AG20443 (cell line): ENCODE measurements at places on chromosomes 1 and 21.

DNA sequence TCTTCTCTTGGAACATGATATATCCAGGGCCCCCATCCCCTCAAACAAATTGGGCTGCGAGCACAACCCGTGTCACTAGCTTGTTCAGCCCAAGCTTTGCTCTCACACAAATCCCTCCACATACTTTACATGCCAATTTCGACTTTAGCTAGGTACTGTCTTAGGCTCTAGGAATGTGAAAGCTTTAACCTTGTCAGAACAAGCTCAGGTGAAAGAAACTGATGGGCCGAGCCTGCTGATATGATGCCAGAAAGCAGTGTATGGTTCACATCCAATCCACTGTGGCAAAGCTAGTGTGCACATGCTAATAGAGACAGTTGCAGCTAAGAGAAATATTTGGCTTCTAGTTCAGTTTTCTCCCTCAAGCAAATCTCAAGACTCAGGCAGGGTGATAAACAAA lies 79.5 kb downstream of the TNFSF18 start:
- no peak for DNase-seq

GRCh38 chr1:185862235-185862634 lies 128.0 kb downstream of the HMCN1 start:
- no peak for DNase-seq

- DNase-seq, result no peak
These were observed 312.4 kb downstream of the PAPPA2 start for GRCh38 chr1:176775378-176775777.

GRCh38 chr1:19596065-19596713 lies 47.9 kb upstream of the NBL1 start:
- DNase-seq, result peak; percentile 58

DNA sequence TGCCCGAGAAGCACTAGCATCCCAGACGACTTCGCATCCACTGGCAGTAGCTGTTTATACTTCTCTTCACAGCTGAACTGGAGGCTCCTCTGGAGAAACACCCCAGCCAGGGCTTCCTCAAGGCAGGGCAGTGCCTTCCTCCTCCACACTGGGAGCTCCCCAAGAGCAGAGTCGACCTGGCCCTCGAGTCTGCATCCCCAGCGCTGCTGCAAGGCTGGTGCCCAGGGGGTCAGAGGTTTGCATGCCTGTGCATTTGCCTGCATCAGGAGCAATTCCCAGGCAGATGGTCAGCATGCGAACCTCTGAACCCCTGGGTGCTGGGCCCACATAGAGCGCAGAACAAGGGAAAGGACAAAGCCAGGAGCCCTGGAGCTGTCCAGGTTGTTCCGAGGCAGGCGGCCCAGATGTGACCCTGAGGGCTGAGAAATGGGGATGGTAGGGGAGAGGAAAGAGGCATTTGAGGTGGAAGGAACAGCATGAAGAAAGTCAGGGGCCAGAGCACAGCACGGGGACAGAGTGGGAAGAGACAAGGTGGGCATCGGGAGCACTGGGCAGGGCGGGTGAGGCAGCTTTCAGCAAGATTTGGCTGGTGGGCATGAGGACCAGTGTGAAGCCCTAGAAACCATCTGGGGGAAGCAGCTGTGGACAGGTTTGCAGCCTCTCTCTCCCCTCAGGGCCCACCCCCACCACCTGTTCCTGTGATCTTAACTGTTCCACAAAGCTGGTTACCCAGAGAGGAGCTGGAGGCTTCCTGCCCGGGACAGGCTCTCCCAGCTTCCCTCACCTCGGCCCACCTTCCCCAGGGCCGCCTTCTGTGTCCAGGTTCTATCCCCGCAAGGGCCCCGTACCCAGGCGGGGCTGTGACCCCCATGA lies 6.4 kb upstream of the S100A8 start:
- no peak for DNase-seq

GRCh38 chr21:44697811-44698734 lies 1.1 kb downstream of the KRTAP10-12 start:
- no peak for DNase-seq

DNA sequence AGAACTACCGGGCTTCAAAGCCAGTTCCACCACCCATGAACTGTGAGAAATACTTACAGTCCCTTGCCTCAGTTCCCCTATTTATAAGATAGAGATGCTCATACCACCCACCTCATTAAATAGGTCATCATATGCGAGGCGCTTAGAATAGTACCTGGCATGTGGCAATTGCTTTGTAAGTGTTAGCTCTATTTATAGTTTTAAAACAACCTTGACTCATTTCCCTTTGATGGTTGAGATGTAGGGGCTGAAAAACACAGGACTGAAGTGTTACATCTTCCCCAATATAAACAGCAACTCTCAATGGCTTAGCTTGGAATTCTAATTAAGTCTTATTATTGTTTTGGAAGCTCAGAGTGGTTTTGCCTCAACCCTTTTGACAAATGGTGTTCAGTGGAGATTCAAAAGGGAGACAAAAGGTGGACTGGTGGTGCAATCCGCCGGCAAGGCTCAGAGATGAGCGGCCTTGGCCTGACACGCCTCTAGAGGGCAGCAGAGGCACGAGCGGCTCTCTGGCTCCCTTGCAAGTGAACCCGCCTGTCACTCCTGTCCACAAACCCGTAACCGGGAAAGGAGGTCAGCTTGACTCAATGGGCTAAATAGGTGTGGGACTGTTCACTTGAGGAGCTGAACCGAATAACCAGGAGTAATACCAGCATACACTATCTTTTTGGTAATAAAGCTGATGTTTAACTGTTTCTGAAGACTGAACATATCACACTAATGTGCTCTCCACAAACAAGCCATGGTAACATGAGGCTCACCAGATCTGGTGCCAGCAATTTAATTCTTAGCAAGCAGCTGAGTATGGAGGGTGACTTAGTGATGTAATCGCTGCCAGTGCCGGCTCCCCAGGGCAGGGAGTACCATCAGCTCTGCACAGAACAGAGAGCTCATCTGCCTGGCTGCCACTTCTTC lies 19.5 kb upstream of the SMYD2 start:
- peak; percentile 86 for DNase-seq

GRCh38 chr21:38766987-38767722 lies 38.6 kb upstream of the ETS2 start:
- DNase-seq, result no peak

GRCh38 chr1:31531177-31531999 lies 44.9 kb upstream of the TINAGL1 start:
- DNase-seq, result peak; percentile 43
